Upper lobe of right lung (tissue), 1 donor: ENCODE measurements at places on chromosomes 5 and 9. TPM values are rescaled to one million over a fixed set of nuclear protein-coding genes. Genes with fewer than 3 reads are reported as not detected.
A peak's percentile ranks its signal among the peaks of the same experiment; 100 is the strongest.

DNA sequence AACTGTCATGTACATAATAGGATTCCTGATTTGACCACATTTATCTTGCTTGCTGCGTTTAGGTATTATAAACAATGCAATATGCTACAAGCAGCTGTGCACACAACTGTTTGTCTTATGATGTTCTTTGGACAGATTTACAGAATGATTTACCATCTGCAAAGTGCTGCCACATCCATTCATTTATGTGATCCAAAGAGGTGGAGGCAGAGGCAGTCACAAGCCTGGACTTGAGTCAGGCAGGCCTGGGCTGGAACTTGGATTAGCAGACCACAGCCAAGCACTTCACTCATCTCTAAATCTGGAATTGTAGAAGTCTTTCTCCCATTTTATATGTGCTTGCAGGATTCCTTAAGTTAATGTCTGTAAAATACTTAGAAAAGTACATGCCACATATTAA lies 149.0 kb downstream of the INSYN2B start:
- no peaks in the 10 kb centered on the region for H3K27me3 ChIP-seq
- H3K4me1 ChIP-seq: no peaks in the 10 kb centered on the region
- no peak overlapping the region for H3K4me3 ChIP-seq
- no peak for DNase-seq

- peaks cover 4% of the 10 kb centered on the region for H3K27me3 ChIP-seq
- DNase-seq: no peak
- H3K4me1 ChIP-seq: no peaks in the 10 kb centered on the region
- H3K27ac ChIP-seq: no peak overlapping the region
These were observed 29.0 kb upstream of the PUM3 start for GRCh38 chr9:2872931-2873323.

DNA sequence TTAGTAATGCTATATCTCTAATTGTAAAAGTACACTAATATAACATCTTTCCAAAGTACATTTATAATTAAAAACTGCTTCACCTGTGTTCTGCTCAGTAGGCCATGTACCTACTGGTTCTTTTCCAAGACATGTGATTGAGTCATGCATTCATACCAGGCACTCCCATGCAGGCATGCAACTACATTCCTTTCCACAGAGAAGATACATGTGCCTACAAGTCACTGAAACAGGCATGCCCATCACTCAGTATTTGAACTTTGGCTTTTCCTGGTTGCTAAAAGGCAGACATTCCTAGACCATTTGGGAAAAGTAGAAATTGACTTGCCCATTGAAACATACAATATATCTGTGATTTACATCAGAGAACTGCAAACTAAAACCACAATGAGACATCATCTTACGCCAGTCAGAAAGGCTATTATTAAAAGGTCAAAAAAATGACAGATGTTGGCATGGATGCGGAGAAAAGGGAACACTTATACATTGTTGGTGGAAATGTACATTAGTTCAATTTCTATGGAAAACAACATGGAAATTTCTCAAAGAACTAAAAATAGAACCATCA lies 148.3 kb upstream of the MOCS2 start:
- H3K27me3 ChIP-seq: no peaks in the 10 kb centered on the region
- no peak overlapping the region for H3K4me3 ChIP-seq
- no peak for DNase-seq
- H3K36me3 ChIP-seq: no peaks in the 10 kb centered on the region

- no peak overlapping the region for H3K4me3 ChIP-seq
- H3K27ac ChIP-seq: no peak overlapping the region
- H3K4me1 ChIP-seq: no peaks in the 10 kb centered on the region
- no peaks in the 10 kb centered on the region for H3K36me3 ChIP-seq
- H3K27me3 ChIP-seq: no peaks in the 10 kb centered on the region
These were observed 446.0 kb downstream of the ISL1 start for GRCh38 chr5:51829230-51829629.

GRCh38 chr5:138601444-138601843 lies 26.2 kb upstream of the HSPA9 start:
- H3K36me3 ChIP-seq: no peaks in the 10 kb centered on the region
- no peak overlapping the region for H3K4me3 ChIP-seq
- DNase-seq: no peak
- no peak overlapping the region for H3K27ac ChIP-seq
- peaks cover 11% of the 10 kb centered on the region for H3K4me1 ChIP-seq

- H3K27ac ChIP-seq: no peak overlapping the region
- H3K4me1 ChIP-seq: peaks cover 5% of the 10 kb centered on the region
- H3K36me3 ChIP-seq: no peaks in the 10 kb centered on the region
- H3K4me3 ChIP-seq: no peak overlapping the region
These were observed 21.9 kb downstream of the STRBP start for GRCh38 chr9:123246534-123246933.

- H3K27me3 ChIP-seq: no peaks in the 10 kb centered on the region
- DNase-seq: no peak
- H3K27ac ChIP-seq: no peak overlapping the region
- H3K4me3 ChIP-seq: no peak overlapping the region
- no peaks in the 10 kb centered on the region for H3K4me1 ChIP-seq
These were observed 371.5 kb downstream of the PRELID2 start for GRCh38 chr5:145463634-145464033.

GRCh38 chr9:135992486-135993408 lies 31.6 kb upstream of the UBAC1 start:
- H3K4me1 ChIP-seq: peaks cover 53% of the 10 kb centered on the region
- peak; percentile 90 for DNase-seq
- H3K27ac ChIP-seq: peak overlapping the region; percentile 87
- H3K27me3 ChIP-seq: no peaks in the 10 kb centered on the region

DNA sequence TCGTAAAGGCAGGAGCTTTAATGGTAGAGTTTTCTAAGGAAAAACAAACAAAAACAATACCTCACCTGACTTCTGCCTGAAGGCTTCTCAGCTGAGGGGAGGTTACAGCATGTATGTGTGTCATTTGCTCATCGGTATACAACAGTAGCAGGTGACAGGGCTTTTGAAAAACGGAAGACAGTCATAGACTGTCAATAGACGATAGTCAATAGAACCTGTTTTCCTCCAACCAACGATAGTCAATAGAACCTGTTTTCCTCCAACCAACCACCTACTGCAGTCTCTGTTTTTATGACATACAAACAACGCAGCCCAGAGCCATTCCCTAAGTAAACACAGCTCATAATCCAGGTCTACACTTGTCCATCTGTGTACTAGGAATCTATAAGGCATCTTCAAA lies 74.6 kb downstream of the RETREG1 start:
- no peak overlapping the region for H3K4me3 ChIP-seq
- no peak for DNase-seq
- H3K27me3 ChIP-seq: no peaks in the 10 kb centered on the region

DNA sequence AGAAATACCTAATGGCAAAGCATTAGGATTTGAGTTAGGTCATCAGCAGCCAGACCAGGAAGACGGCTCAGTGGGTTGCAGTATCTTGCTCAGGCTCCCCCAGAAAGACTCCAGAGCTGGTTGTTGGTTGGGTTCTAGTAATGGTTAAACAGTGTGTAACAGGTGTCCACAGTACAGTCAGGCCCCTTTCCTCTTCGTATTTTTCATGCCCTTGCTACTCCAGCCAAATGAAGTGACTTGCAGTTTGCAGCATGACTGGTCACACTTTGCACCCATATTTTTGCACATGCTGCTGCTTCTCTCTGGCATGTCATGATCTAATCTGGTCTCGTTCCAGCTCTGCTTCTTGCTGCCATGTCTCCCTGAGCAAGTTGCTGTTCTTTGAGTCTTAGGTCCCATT lies 60.6 kb upstream of the TRPC7 start:
- H3K4me3 ChIP-seq: no peak overlapping the region
- H3K4me1 ChIP-seq: no peaks in the 10 kb centered on the region
- H3K27me3 ChIP-seq: no peaks in the 10 kb centered on the region

GRCh38 chr9:97140566-97140965 lies 101.6 kb upstream of the CTSV start:
- no peaks in the 10 kb centered on the region for H3K27me3 ChIP-seq
- no peak for DNase-seq
- no peaks in the 10 kb centered on the region for H3K36me3 ChIP-seq
- no peak overlapping the region for H3K27ac ChIP-seq
- H3K4me1 ChIP-seq: no peaks in the 10 kb centered on the region

DNA sequence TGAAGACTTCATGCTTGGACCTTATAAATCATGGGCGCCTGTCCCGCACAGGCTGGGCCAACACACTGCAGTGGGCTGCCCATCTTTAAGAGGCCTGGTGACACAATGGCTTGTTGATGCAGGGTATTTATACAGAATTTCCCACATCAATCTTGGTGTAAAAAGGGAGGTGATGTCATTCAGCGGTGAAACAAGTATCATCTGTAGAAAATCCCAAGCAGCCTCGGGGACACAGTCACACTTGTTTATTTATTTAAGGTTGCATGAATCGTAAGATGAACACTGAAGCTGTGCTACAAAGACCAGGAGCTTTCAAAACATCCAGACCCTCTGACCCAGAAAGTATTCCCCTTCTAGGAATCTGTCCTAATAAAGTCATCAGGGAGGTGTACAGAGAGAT lies 40.5 kb downstream of the SMIM23 start:
- H3K27ac ChIP-seq: no peak overlapping the region
- no peak for DNase-seq
- H3K4me1 ChIP-seq: no peaks in the 10 kb centered on the region
- H3K4me3 ChIP-seq: no peak overlapping the region
- no peaks in the 10 kb centered on the region for H3K27me3 ChIP-seq

GRCh38 chr5:41286165-41286564 lies 72.8 kb upstream of the C6 start:
- no peaks in the 10 kb centered on the region for H3K4me1 ChIP-seq
- no peak overlapping the region for H3K4me3 ChIP-seq

DNA sequence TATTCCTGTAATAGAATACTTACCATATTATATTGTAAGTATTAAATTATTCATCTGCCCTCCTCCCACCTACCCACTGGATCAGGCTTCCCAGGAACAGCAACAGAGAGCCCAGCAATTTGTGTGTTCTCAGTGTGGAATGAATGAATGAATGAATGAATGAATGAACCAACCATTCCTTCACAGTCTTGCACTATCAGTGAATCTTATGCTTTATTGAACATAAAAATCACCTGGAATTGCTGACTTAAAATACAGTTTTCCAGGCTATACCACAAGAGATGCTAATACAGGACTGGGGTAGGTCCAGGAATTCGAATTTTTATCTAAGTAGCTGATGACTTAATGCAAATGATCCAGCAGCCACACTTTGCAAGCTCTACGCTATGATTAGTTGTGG lies 51.6 kb downstream of the DOCK8 start:
- no peak for DNase-seq
- no peak overlapping the region for H3K27ac ChIP-seq
- peaks cover 9% of the 10 kb centered on the region for H3K4me1 ChIP-seq
- H3K36me3 ChIP-seq: no peaks in the 10 kb centered on the region
- no peaks in the 10 kb centered on the region for H3K27me3 ChIP-seq
- H3K4me3 ChIP-seq: no peak overlapping the region

DNA sequence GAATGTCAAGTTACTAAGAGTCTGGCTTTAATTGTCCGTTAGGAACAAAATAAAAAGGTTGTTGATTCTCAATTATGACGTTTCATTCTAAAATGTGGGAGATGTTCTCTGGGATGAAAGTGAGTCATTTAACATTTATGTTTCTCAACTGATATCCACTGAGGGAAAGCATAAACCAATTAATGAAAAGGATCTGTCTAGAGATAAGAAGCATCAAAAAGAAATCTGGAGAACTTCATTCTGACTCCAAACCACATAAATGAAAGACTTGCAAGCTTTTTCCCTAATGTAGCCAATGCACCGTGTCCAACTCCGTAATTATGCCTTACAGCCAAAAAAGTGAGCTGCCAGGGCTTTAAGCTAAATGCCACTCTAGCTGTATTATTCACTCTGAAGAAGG lies 654.2 kb downstream of the TLE1 start:
- H3K27me3 ChIP-seq: no peaks in the 10 kb centered on the region
- DNase-seq: no peak
- H3K27ac ChIP-seq: no peak overlapping the region
- no peaks in the 10 kb centered on the region for H3K36me3 ChIP-seq

- DNase-seq: no peak
- no peaks in the 10 kb centered on the region for H3K36me3 ChIP-seq
- no peaks in the 10 kb centered on the region for H3K27me3 ChIP-seq
- H3K27ac ChIP-seq: peak overlapping the region; percentile 70
- H3K4me1 ChIP-seq: peaks cover 45% of the 10 kb centered on the region
- H3K4me3 ChIP-seq: no peak overlapping the region
These were observed 83.8 kb downstream of the DAPK1 start for GRCh38 chr9:87581513-87581912.

GRCh38 chr5:94788527-94788926 lies 170.1 kb downstream of the SLF1 start:
- no peak for DNase-seq
- peaks cover 4% of the 10 kb centered on the region for H3K36me3 ChIP-seq
- no peak overlapping the region for H3K4me3 ChIP-seq
- H3K27ac ChIP-seq: no peak overlapping the region
- no peaks in the 10 kb centered on the region for H3K4me1 ChIP-seq

DNA sequence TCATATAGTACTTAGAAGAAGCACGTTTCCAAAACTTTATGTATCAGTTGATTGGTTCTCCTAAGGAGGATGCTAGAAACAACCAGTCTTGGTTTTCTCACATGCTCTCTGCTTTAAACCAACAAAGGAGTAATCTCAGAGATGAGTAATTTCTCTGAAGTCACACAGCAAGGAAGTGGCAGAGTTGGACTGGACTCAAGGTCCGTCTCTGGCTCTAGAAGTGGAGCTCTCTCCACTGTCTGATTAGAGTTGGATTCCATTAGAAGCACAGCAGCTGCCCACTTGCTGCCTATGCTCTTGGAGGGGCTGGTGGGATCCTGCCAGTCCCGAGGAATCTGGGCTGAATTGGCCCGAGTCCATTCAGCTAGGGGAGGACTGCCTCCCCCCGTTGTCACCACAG lies 21.0 kb downstream of the RALGPS1 start:
- DNase-seq: no peak
- no peaks in the 10 kb centered on the region for H3K36me3 ChIP-seq
- no peak overlapping the region for H3K4me3 ChIP-seq
- no peaks in the 10 kb centered on the region for H3K27me3 ChIP-seq

DNA sequence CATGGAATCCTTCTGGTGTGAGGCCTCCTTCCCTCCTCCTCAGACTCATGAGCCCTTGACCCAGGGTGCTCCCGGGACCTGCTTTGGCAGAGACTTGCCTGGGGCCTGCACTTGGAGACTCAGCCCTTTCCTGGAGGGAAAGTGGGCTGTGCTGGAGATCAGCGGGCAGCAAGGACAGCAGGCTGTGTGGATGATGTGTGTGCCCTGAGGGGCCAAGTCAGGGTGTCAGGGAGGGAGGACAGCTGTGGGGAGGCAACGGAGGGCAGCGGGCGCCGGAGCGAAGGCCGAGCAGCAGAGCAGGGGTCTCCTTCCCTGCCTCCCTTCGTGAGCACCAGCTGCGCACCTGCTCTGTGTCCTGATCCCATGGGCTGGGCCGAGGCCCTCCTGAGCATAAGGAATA lies 6.1 kb upstream of the CSF2 start:
- no peak overlapping the region for H3K4me3 ChIP-seq
- no peak overlapping the region for H3K27ac ChIP-seq
- no peak for DNase-seq
- H3K36me3 ChIP-seq: no peaks in the 10 kb centered on the region
- H3K27me3 ChIP-seq: no peaks in the 10 kb centered on the region
- no peaks in the 10 kb centered on the region for H3K4me1 ChIP-seq

OR1Q1 gene
- total RNA-seq: not detected

SHROOM1 gene
- total RNA-seq: 24.2 TPM

PRUNE2 gene
- 7.4 TPM for total RNA-seq

EQTN gene
- total RNA-seq: not detected

TAL2 gene
- not detected for total RNA-seq

RNF183 gene
- not detected for total RNA-seq

PPP2R2B gene
- total RNA-seq: 1.2 TPM
